ENCODE measurements at places on chromosomes 1 and 21.

DNA sequence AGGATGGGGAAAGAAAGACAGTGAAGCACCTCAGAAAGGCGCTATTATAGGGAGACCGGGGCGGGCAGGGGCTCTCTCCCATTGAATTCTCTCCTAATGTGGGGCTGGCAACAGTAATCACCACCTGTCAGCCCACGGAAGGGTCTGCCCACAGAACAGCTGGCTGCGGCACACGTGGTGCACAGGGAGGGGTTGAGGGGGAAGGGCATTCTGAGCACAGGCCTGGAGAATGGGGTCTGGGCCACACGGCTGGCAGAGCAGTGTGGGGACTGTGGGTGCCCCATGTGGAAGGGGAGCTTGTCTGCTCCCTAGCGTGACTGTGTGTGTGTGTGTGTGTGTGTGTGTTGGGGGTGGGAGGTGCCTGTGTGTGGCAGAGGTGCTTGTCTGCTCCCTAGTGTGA lies 4.1 kb downstream of the OLFML3 start:
- DNase-seq: no peak

DNA sequence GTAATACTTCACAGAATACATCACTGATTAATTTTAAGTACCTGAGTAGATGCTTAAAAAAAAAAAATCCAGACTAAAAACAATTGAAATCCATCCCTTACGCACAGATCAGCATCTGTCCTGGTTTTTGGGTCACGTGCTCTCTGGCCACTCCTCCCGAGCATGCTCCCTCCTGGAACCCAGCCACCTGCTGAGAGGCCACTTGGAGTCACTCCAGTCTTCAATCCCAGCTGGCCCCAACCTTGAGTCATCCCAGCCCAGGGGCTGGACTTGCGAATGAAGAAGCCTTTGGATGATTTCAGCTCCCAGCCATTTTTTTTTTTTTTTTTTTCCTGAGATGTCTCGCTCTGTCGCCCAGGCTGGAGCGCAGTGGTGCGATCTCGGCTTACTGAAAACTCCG lies 8.9 kb downstream of the MAP1LC3C start:
- peak; percentile 88 for DNase-seq

DNA sequence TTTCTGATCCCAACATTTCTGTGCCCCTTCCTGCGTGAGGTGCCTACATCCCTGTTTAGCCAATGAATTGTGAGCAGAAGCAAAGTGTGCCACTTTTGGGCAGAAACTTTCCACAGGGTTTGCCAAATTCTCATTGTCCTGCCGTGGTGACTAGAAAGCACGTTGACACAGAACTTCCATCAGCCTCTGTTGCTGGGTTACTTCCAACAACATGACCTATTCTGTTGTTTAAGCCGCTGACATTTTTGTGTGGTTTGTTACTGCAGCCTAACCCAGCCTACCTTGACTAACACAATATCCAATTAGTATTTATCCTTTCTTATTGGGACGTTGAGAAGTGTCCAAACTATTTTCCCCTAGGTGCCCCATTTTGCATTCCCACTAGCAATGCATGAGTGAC lies 136.8 kb downstream of the URB2 start:
- DNase-seq: no peak

DNA sequence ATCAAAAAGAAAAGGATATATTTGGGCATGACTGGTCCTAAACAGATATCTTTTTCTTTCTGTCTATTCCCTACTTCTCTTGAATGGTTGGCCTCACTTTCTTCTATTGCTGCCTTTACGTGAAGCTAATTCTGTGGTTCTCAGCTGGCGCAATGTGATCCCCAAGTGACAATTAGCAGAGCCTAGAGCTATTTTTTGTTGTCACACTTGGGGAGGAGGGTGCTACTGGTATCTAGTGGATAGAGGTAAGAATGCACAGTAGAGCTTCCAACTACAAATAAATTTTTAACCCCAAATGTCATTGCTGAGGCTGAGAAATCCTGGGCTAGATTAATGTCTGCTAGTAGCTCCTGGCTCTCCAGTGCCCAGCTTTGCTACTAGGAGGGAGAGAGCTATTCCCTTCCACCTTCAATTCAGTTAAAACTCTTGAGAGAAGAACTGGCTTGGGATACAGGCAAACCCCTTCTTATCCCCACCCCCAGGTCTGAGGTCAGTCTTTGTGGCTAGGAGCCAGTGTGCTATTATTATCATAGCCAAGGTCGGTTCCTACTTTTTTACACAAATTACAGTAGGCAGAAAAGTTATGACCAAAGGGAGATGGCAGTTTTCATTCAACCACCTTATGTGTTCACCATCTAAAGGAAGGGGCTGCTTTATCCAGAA lies 102.1 kb downstream of the SNX7 start:
- no peak for DNase-seq

DNA sequence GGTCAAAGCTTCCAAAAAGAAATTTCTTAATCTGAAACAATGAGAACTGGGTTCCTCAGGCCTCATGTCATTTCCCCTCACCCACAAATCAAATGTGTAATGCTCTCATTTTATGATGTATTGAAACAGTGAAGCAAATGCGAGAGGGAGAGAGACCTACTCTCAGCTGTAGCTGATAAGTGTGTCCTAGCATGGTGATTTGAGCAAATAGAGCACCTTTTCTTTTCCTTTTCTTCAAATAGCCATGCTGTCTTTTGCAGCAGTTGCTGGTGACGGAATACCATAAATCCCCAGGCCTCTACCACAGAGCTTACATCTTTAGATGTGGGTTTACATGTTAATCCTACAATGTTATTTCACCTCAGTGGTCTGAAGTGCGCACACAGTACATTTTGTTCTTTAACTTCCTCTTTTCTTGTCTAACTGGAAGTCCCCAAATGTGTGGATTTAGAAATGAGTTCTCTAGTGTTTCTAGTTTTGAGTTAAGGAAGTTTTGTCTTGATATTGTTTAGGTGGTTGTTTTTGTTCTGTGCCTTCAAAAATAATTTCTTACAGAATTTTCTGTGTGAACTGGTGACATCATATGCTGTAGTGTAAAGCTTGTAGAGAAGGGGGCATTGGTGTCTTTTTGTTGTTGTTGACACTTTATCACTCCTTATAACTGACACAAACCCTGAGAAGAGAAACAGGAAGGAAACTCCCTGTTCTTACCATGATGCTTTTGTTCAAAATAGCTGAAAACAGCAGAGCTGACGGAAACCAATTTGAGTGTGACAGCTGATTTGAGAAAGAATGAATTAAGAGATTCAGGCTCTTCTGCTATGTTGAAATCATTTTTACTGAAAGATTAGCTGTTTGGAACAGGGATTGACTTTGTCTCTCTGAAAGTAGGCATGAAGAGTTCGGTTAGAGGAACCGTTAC lies 12.2 kb downstream of the SMAP2 start:
- DNase-seq: no peak

DNA sequence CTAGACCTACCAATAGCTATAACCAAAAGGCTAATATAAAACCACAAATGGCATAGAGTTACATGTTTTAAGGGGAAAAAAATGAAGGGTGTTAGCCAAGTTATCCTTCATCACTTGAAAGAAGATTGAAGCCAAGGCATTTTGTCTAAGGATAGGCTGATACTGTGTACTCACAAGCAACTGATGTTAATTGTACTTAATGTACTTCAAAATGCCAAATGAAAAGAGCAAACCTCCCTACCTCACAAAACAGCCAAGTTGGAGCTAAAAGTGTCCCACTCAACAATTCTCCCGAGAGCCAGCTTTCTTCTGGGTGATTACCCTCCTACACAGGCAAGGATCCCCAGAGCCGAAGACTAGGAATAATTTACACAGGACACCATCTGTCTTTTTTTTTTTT lies 4.4 kb upstream of the IGSF3 start:
- no peak for DNase-seq

GRCh38 chr1:176837708-176838107 lies 326.8 kb downstream of the ASTN1 start:
- no peak for DNase-seq

GRCh38 chr1:41779360-41779759 lies 139.4 kb downstream of the HIVEP3 start:
- DNase-seq: no peak

GRCh38 chr1:44292651-44293050 lies 62.4 kb downstream of the ERI3 start:
- DNase-seq: no peak

- no peak for DNase-seq
These were observed 41.1 kb upstream of the ACTL8 start for GRCh38 chr1:17713993-17714392.

- peak; percentile 40 for DNase-seq
These were observed 13.4 kb upstream of the KIF1B start for GRCh38 chr1:10196976-10197375.

- DNase-seq: no peak
These were observed 11.3 kb downstream of the RAB29 start for GRCh38 chr1:205763980-205764379.

DNA sequence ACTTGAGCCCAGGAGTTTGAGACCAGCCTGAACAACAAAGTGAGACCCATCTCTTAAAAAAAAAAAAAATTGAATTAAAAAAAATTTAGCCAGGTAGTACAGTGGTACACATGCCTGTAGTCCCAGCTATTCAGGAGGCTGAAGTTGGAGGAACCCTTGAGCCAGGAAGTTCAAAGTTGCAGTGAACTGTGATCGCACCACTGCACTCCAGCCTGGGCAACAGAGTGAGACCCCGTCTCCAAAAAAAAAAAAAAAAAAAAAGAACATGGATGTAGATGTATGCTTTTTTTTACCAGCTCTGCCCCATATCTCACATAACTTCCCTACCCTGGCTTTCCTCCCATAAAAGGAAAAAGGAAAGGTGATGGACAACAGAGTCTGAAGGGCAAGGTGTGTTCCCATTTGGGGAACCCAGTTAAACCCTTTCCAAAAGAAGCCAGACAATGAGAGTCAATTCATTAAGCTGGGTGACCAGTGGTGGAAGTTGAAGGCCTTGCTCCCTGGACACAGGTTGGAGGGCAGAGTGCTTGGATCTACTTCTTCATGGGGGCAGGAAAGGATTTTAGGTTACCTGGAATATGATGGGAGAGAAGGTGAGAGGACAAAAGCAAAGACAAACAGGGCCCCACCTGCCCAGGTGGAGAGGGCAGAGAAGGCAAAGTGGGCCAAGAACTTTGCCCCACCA lies 2.9 kb downstream of the KRTCAP2 start:
- no peak for DNase-seq

DNA sequence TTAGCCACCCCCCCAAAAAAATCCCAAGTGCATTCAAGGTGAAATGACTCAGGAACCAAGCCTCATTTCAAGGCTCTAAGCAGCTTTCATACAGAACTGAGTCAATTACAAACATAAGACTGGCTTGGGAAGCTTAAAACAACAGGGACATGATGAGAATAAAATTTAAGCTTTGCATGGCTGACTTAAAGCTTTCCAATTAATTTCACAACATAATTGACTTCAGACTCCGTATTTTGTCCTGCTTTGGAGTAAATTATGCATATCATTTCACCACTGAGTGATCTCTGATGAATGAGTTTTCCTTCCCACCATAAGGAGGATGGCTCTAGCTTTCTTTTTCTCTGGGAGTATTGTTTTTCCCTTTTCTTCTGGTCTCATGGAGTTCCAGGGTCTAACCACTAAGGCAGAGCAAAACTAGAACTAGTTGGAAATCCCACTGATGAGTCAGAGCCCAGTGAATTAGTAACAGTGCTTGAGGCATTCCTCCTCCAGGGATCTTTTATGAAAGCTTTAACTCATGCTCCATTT lies 72.8 kb downstream of the XCL2 start:
- DNase-seq: peak; percentile 95

DNA sequence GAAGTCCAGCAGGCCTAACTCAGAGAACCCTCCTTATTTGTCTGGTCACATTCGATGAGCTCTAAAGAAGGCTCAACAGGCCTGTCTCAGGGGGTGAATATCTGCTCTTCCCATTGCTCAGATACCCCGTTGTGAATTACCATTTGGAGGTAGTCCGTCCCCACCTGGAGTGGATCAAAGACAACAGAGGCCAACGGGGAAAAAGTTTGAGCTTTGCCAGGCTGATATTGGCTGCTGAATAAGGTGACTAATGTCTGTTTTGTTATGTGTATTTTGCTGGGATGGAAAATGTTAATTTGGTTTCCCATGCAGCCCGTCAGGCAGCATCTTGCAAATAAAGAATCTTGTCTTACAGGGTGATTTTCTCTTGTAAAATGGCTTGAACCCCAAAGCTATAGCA lies 69.2 kb upstream of the EPS8L3 start:
- DNase-seq: no peak

GRCh38 chr1:21924503-21925005 lies 12.6 kb downstream of the HSPG2 start:
- DNase-seq: peak; percentile 70

GRCh38 chr1:43238085-43238484 lies 31.7 kb upstream of the TMEM125 start:
- DNase-seq: peak; percentile 60

GRCh38 chr1:205434738-205435137 lies 12.9 kb upstream of the LEMD1 start:
- DNase-seq: no peak

DNA sequence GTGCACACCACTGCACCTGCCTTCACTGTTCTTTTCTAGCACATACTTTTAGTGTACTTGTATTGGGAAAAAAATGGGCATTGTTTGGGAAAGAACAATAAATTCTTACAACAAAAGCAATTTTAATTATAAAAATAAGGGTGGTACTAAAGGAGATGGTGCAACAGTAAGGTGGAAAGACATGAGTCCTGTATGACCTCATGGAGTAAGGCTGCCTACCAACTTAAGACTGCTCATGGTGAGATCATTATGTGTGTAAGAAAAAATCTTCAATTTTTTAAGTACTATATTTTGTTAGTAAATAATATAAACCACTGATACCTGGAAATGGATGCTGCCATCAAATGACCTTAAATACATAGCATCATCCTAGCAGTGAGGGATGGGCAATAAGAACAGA lies 29.6 kb upstream of the PHGDH start:
- DNase-seq: no peak

- no peak for DNase-seq
These were observed 97.6 kb downstream of the PROX1 start for GRCh38 chr1:214085325-214085724.

DNA sequence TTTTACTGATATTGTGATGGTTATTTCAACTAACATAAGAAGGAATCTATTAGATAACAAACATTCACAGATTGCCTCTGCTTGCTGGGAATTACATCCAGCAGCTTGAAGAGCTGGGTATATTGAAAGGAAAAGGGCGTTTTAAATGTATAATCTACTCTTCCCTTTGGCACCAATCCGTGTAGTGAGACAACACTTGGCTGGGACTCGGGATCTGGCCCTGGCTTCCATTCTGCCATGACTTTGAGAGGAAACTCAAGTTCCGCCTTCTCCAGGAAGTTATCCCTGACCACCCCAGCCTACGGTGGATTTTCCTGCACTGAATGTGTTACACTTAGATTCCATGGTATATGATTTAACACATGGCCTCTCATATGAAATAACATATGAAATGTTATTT lies 86.9 kb upstream of the UBE2U start:
- DNase-seq: no peak
